ENCODE measurements at places on chromosomes 12 and 14.

GRCh38 chr12:69092137-69092536, 147.2 kb upstream of the CPSF6 start:
- DNase-seq, result no peak

DNA sequence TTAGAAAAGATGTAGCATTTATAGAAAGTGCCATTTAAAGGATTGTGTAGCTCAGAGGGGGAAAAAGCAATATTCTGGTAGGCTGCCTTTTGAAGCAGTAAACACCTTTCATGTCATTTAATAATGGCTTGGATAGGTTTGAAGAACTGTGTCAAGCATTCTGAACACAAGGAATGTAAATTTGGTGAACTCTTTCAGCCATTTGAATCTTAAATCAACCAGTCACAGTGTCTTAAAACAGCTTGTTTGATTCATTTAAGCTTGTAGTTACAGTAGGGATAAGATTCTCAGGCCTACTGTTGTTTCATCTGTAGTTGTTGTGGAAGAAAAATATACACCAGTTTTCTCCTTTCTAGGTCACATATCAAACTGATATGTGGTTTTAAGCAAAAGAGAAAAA, 299.4 kb upstream of the NOVA1 start:
- no peak for DNase-seq

- peak; percentile 39 for DNase-seq
Observed at GRCh38 chr12:7877420-7877819, 4.7 kb upstream of the SLC2A14 start.

DNA sequence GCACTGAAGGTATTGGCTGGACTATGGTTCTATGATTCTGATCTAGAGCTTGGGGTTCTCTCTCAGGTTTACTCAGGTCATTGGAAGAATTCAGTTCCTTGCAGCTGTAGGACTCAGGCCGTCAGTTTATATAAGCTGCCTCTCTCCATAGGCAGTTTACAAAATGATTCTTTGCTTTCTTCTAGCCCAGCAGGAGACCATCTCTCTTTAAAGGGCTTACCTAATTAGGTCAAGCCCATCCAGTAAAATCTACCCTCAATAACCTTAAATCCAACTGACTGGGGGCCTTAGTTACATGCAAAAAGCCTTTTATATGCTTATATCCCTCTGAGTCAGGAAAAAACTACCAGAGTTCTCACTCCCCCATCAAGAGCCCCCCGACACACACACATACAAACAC, 80.5 kb upstream of the GARIN6 start:
- DNase-seq, result no peak

DNA sequence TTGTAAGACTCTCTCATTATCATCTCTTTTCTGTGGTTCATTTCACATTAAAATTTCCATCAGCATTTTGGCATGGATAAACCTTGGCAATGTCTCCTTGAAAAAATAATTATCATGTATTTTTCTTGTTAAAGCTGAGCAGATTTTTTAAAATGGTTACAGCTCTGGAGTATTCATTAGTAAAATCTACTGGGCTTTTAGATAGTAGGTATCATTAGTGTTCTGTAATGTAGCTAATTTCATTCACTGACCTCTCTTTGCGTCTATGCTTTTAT, 36.9 kb upstream of the CDK17 start:
- DNase-seq, result no peak

DNA sequence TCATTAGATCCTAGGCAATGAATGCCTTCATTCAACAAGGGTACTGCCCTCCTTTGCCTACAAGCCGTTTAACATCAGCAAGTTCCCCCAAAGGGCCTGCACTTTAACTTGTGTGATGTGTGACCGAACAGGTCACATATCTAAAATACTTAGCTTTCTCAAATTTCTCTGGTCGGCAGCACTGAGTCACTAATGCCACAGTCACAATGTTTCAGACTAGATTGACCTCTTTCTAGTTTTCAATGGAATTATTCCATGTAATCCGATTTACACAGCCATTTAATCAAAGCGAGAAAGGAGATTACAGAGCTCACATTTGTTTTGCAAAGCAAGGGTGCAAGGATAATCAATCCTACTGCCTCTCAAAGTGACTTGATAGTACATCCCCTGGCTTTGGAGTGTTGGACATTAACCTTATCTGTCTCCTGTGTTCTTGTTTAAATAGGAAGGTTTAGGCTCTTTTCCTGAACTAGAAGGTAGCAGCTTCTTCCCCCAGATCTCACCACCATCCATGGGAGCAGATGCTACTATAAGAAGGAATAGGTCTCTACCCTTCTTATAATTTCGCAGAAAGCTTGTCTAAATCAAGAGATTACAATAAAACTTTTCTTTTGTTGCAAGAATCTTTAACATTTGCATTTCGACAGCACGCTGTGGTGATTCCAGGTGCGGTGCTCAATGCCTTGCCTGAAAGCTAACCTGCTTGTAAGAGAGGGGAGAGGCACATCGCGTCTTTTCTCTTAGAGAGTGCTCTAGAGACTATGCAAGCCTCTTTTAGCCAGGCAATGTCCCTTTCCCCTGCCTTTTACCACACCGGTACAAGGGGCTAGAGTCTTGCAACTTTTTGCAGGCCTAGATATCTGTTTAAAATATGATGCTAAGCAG, 1.8 kb downstream of the KITLG start:
- peak; percentile 51 for DNase-seq

DNA sequence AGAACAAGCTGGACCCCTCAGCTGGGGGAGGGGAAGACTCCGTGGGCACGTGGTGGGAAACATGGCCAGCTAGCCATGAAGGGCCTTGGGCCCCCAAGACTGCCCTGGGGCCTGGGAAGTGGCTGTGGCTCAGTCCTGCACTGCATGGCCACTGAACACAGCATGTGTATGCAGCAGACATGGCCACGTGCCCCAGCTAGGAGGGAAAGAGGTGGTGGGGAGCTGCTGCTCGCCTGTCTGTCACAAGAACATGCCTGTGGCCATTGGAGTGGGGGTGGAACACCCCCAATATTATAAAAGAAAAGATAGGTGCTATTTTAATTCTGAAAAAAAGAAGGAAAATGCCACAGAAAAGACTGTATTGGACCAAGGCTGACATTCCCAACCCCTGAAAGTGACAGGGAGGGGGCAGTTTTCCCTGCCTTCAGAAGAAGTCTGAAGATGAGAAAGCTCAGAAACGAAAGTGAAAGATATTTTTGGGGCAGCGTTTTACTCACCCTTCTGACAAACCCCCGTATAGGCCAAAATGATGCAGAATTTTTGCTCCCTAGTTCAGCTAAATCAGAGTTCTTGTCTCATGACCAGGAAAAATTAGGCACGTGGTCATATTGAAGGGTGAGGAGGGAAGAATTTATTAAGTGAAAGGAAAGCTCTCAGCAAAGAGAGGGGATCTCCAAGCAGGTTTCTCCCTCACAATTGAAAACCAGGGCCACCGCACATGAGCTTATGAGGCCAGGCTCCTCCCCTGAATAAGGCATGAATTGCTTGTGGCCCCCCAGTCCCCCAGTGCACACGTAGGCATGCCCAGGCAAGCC, 35.2 kb upstream of the PCNX1 start:
- no peak for DNase-seq

GRCh38 chr12:5246196-5246595, 185.7 kb upstream of the NTF3 start:
- DNase-seq, result no peak

DNA sequence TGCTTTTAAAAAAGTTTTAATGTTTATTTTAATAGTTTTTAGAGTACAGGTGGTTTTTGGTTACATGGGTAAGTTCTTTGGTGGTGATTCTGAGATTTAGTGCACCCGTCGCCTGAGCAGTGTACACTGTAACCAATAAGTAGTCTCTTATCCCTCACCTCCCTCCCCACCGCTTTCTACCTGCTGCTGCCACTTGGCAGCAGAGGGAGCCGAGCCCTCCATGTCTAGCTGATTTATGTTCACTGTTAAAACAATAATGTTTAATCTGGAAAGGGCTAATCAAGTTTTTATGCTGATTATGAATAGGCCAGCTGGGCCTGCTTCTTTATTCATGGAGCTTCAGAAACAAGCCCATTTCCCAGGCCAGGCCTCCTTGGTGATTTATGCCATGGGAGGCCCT, 73.1 kb downstream of the ADCK1 start:
- no peak for DNase-seq

- no peak for DNase-seq
Observed at GRCh38 chr12:22971247-22971646, 346.3 kb downstream of the ETNK1 start.

- DNase-seq, result no peak
Observed at GRCh38 chr14:99229654-99230207, 42.3 kb downstream of the BCL11B start.

- DNase-seq, result no peak
Observed at GRCh38 chr14:30177781-30178180, 250.1 kb upstream of the PRKD1 start.

- peak; percentile 11 for DNase-seq
Observed at GRCh38 chr12:95335948-95336347, 118.3 kb downstream of the VEZT start.

GRCh38 chr14:104892531-104893434, 27.7 kb downstream of the CEP170B start:
- DNase-seq, result no peak

DNA sequence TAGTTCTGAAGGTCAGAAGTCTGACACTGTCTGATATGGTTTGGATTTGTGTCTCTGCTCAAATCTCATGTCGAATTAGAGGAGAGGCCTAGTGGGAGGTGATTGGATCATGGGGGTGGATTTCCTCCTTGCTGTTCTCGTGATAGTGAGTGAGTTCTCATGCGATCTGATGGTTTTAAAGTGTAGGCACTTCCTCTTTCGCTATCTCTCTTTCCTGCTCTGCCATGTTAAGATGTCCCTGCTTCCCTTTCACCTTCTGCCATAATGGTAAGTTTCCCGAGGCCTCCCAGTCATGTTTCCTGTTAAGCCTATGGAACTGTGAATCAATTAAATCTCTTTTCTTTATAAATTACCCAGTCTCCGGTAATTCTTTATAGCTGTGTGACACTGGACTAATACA, 84.1 kb upstream of the TMTC1 start:
- DNase-seq, result no peak

DNA sequence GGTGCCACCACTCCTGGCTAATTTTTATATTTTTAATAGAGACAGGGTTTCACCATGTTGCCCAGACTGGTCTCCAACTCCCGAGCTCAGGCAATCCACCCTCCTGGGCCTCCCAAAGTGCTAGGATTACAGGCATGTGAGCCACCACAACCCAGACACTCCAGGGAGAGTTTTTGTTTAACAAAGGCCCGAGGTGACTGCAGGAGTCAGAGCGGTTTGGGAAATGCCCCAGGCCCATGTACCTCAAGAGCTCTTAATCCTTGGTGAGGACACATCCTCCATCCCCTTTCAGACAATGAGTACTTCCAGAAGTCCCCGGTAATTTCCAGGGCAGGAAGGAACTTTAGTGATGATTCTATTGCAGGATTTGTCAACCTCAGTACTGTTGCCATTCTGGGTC, 176.0 kb downstream of the ESRRB start:
- no peak for DNase-seq

GRCh38 chr12:78331753-78332152, 501.1 kb downstream of the NAV3 start:
- no peak for DNase-seq

DNA sequence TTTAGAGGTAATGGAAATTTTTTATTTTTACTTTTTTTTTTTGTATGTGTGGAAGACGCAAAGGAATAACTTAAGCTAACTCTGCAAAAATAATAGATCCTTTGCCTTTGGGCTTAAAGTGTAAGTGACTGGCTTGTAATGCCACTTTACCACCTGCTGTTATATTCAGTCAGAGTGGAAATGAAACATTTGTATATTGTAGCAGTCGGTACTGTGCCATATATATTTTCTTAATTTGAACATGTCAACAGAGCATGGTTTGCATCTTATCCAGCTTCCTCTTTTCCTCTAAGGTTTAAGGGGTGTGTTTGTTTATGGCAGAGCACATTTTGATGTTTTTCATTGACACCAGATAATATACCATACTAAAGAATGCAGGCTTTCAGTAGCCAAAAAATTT, 176.6 kb downstream of the TRHDE start:
- DNase-seq, result no peak

GRCh38 chr12:56425940-56426438, 23.2 kb downstream of the TIMELESS start:
- DNase-seq, result no peak

- no peak for DNase-seq
Observed at GRCh38 chr14:75254381-75254822, 24.2 kb upstream of the FOS start.

DNA sequence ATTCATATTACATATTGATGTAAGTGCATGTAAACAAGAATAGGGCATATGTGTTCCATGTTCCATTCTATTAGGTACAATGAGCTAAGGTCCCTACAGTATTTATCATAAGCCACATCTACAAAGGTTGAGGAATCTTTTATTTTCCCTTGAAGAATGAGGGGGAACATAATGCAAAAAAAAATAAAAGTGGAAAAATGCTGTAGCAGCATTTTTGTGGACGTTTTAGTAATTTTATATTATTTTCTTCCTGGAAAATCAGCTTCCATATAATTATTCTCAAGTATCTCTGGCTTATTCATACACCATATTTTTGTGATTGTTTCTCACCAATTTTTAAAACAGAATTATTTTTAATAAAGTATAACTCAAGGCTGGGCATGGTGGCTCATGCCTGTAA, 148.7 kb downstream of the MED13L start:
- no peak for DNase-seq

DNA sequence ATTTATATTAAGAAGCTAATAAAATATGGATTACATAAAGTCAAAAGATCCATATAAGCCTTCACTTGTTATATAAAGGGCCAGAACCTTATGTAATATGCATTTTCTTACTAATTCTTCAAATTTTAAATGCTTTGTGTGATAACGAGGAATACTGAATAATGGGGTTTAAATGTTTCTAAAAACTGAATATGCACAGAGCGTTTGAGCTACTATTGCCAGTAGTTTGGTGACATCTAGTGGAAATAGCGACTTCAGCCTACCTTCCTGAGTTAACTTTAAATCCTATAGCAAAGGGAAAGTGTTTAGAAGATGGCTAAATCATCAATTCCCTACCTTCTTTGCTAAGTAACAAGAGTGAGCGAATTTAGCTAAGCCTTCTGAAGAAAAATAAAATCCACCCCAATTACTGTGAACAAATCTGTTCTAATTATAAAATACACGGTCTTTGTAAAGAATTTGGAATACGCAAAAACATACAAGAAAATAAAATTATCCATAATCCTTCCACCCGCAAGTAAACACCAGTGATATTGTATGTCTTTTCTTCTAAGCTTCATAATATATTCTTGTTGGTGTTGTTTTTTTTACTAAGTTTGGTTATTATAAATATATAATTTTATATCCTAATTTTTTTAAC, 115.5 kb upstream of the G2E3 start:
- peak; percentile 52 for DNase-seq

DNA sequence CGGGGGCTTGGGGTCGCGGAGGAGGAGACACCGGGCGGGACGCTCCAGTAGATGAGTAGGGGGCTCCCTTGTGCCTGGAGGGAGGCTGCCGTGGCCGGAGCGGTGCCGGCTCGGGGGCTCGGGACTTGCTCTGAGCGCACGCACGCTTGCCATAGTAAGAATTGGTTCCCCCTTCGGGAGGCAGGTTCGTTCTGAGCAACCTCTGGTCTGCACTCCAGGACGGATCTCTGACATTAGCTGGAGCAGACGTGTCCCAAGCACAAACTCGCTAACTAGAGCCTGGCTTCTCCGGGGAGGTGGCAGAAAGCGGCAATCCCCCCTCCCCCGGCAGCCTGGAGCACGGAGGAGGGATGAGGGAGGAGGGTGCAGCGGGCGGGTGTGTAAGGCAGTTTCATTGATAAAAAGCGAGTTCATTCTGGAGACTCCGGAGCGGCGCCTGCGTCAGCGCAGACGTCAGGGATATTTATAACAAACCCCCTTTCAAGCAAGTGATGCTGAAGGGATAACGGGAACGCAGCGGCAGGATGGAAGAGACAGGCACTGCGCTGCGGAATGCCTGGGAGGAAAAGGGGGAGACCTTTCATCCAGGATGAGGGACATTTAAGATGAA, 630 bp downstream of the FOS start:
- peak; percentile 49 for DNase-seq

Measured in HCEC 1CT (cell line).